ENCODE measurements at places on chromosomes 13 and 19.

- no peak for DNase-seq
These were observed 7.1 kb downstream of the SMG9 start for GRCh38 chr19:43747557-43748204.

DNA sequence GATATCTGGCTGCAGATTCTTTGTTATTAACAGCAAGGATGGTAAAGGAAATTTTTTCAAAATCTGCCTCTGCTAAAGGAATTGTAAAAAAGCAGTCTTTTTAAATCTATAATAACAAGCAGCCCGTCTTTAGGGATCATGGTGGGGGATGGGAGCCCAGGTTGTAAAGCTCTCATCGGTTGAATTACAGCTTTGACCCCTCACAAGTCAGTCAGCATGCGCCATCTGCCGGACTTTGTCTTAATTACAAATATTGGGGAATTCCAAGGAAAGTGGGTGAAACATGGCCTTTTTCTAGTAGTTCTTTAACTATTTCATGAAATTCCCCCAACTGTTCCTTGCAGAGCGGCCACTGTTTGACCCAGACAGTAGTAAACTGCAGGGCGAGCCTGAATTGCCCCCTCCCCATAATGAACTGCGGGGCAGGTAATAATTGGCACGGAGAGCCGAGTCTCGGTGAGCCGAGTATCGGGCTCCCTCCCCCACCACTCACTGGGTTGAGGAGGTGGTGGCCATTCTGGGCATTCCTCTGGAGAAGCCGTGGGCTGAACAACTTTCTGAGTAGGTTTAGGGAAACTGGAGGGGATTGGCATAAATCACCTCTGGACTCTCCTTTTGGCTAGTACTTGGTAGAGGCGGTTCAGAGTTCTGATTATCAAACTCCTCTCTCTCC lies 11.6 kb downstream of the ZNF578 start:
- DNase-seq, result no peak

DNA sequence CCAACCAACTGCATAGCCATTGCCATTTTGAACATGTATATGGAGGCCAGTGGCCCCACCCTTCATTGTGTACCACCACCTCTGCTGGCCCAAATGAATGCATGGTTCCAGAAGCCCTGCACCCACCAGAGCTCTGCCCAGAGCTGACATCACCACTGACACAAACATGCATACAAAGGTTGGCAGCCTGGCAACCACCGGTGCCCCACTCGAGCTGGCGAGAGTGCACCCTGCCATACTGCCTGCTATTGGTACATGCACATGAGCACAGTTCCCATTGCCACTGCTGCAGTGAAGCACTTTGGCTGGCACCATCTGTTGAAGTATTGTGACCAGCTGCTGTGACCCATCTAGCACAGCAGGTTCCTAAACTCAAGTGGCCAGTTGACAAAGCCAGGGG lies 1564.9 kb downstream of the OLFM4 start:
- no peak for DNase-seq

DNA sequence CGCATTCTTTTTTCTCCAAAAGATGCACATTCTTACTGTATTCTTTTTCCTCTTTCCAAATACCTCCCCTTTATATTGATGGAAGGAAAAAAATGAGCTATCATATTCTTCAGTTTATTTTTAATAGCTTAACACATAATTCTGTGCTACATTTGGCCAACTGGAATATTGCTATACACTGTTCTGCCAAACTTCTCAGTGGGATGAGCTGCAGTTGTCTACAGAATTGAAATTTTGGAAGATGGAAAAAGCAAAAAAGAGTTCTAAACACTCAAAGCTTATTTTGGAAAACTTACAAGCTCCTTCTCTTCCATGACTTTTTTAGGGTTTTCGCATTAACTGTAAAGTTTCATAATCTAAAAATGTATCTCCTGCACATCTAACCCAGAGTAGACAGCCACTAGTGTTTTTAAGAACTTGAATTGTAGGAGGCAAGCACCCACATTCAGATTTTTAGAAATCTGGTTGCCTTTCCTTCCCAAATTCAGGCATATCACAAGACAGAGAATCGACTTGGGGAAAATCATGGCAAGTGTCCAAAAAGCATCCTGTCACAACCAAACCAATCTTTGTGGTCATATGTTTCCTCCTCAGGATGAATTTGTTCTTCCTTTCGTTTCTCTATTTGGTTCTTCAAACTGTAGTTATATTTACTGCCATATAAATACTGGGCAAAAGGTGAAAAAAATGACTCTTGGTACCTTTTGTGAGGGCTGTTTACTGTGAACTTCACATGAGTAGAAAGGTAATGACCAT lies 111.4 kb upstream of the FRY start:
- DNase-seq, result no peak

DNA sequence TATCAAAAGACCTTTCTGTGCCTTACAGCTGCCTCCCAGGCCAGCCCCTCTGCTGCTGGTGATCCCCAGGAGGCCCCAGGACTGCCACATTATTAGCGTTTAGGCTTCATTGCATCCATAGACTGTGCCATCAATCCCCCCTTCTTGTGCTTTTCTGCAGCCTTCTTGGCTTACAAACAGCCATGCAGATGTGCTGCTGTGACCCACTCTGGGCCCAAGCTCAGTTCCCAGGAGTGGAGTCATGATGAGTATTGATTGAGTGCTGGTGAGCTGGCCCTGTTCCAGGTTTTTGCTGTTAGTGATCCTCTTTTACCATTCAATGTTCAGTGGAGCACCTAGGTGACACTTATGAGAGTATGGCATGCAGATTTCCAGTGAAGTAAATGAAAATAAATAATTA lies 59.9 kb upstream of the SLAIN1 start:
- no peak for DNase-seq

- no peak for DNase-seq
These were observed 31.8 kb downstream of the TFDP1 start for GRCh38 chr13:113616281-113616906.

DNA sequence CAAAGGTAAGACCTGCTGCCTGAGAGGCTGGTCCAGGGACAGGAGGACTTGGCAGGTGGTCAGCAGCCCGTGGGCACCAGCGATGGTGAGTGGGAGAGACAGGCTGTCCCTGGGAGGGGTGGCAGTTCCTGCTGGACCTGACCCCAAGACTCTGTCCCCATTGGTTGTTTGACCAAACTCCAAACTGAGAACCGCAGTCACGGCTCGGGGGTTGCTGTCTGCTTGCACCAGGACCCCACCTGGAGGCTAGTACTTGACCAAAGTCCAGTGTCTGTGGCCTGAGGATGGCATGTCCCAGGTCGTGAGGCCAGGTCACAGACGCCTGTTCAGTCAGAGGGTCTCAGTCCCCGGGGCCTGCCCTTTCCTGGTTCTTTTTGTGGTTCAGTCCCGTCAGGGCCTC lies 9.9 kb upstream of the ZNF14 start:
- DNase-seq, result no peak

GRCh38 chr19:12580180-12580694 lies 29.0 kb upstream of the ZNF564 start:
- no peak for DNase-seq

- peak; percentile 65 for DNase-seq
These were observed 14.0 kb upstream of the RAB20 start for GRCh38 chr13:110575322-110576069.

DNA sequence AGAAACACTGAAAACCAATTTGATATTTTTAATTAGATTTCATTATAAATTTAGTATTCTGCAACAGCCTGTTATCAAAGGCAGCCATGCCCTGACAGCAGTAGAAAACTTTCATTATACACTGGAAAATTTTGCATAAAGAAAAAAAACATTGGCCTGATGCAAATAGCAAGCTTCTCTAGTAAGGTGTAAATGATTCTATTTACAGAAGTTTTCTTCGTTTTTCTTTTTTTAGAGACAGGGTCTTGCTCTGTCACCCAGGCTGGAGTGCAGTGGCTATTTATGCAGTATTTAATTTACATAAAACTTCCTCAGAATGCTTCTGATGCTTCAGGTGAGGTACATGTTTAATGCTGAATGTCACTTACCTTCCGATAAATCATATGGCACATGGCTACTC lies 67.0 kb downstream of the ABCC4 start:
- DNase-seq, result no peak

DNA sequence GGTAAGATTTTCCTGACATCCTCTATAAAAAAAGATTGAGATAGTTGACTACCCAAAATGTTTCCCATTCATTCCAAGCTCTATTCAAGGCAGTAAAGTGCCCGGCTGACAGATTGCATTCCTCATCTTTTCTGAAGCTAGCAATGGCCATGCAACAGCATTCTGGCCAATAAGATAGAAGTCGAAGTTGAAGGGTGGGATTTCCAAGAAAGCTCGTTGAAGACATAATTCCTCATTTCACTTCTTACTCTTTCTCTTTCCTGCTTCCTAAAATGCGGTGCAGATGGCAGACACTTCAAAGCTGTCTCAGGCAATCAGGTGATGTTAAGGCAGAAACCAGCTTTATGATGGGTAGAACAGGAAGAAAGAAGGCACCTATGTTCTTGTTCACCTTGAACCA lies 13.4 kb upstream of the ALOX5AP start:
- DNase-seq, result no peak

GRCh38 chr19:29953352-29954247 lies 11.6 kb downstream of the URI1 start:
- no peak for DNase-seq

DNA sequence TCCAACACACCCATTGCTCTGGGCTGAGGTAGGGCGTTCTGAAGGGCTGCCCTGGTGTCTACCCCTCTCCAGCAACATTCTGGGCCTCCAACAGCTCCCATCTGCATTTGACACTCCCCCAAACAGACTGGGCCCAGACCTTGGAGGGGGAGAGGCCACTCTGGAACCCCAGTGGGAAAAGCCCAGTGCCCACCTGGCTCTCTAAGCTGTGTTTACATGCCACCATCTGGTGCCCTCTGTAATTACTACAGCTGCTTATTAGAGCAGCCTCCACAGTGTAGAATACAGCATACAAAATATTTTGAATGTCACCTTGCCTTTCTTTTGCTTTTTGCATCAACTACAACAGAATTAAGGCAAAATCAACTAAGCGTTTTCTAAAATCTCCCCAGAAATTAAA lies 35.8 kb upstream of the TM9SF2 start:
- no peak for DNase-seq

- DNase-seq, result no peak
These were observed 50.1 kb upstream of the MYCBP2 start for GRCh38 chr13:77377016-77377415.

DNA sequence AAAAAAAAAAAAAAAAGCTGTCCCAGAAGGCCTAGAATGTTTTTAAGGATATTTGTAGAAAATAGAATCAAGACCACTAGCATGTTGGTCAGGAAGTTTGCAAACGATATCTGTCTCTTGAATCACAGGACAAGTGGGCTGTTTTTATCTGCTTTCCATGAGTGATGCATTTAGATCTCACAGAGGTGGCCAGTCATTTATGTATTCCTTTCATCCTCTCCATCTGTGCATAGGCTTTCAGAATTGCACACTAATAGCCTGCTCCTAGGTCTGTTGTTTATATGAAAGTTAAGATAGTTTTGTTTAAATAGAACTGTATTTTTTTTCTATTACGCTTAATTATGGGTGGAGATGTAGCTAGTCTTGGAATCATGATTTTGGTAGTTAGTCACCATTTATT lies 289.5 kb downstream of the SHISA2 start:
- no peak for DNase-seq

- DNase-seq, result no peak
These were observed 18.5 kb upstream of the LPAR6 start for GRCh38 chr13:48431431-48431830.

- DNase-seq, result no peak
These were observed 1.3 kb downstream of the SLC25A42 start for GRCh38 chr19:19064811-19065745.

- no peak for DNase-seq
These were observed 235.1 kb downstream of the NALCN start for GRCh38 chr13:101181076-101181685.

GRCh38 chr13:24668955-24669582 lies 11.1 kb upstream of the ATP12A start:
- no peak for DNase-seq

DNA sequence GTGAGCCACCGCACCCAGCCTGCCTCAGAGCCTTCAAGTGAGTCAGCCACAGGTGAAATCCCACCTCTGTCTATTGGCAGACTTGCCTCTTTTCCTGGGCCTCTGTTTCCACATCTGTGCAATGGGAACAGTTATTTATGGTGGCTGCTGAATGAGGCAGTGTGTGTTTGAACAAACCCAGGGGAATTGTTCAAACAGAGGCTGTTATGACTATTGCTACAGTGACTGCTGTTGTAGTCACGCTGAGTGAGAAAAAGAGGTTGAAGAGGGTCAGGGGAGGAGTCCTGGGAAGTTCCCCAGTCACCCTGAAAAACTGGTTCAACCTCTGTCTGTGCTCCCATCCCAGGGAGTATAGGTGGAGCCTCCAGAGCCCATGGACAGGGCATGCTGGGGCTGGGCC lies at the start of gene CEACAM19:
Gene CEACAM19, plus strand, starts transcription at position 83 of the 400 bp plus-strand sequence. CDS start 450 bp downstream, outside the sequence.
- DNase-seq, result no peak

DNA sequence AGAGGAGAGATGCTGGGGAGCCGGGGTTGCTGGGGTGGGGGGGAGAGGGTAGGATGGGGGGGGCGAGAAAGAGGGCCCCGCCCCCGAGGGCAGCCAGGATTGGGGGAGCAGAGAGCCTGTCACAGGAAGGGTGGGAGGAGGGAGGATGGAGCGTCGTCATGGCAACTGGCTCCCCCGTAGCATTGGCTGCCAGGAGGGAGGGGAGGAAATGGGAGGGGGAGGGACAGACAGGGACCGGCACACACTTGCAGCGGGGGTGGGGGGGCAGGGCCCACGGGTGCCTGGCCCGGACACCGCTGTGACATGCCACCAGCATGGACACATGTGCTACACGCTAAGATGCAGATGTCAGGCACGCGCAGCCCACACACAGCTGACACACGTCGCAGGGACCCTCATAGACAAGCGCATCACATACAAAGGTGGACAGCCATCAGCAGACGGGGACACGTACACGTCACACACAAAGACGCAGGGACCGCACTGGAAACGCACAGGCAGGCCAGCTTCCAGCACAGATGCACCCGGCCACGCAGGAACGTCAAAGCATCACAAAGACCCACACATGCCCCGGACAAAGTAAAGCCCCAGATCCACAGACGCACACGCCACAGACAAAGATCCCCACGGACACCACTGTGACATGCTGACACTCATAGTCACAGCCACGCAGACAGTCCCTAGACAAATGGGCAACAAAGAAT lies at the start of gene LMTK3:
Gene LMTK3, minus strand, starts transcription at position 36 of the 704 bp plus-strand sequence. CDS start 259 bp downstream, outside the sequence.
- no peak for DNase-seq

GRCh38 chr13:31073859-31074718 lies 87.6 kb downstream of the HSPH1 start:
- DNase-seq, result peak; percentile 94

- no peak for DNase-seq
These were observed at the start of gene ATP8B3 for GRCh38 chr19:1811942-1812425. ATP8B3 (minus strand) TSS chr19:1812276; CDS start chr19:1811736, 540 bp downstream.

GRCh38 chr19:41816761-41817160 lies 20.4 kb downstream of the CEACAM3 start:
- no peak for DNase-seq

- no peak for DNase-seq
These were observed 47.7 kb downstream of the INTS6 start for GRCh38 chr13:51405176-51405575.

GRCh38 chr13:32060401-32060878 lies 28.9 kb downstream of the FRY start:
- no peak for DNase-seq
